ENCODE measurements at places on chromosomes 1 and 21. TPM values are rescaled to one million over a fixed set of nuclear protein-coding genes. Genes with fewer than 3 reads are reported as not detected.

DNA sequence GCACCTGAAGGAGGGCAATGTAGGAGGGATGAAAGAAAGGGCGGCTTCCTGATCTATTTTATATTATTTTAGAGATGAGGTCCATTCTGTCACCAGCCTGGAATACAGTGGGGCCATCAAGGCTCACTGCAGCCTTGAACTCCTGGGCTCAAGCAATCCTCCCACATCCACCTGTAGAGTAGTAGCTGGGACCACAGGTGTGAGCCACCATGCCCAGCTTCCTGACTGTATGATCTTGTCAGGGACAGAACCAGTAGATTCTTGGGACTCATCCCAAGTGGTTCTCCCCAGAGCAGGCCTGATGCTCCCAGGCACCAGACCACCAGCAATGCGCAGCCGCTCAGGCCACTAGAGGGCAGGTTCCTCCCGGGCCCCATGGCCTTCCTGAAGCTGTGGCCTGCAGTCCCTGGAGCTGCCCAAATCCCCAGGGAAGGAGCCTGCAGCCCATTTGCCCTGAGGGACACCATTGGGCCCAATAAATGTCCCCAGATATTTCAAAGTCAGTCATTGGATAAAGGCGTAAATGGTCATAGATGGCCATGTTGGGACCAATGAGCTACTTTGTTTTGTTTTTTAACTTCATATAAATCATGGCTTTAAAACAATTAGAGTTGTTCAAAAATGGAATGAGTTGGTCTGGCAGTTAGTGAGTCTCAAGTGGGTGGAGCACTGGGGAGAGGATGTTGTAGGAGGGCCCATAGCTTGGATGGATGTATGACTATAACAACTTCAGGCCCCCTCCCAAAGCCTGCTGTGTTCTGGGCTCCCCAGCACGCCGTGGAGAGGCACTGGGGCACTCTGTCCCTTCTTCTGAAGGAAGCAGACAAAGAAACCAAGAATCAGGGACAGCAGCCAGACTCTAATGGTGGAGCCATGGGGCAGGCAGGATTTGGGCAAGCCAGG, 44.7 kb upstream of the GOLT1A start:
- peak; percentile 75 for DNase-seq

DNA sequence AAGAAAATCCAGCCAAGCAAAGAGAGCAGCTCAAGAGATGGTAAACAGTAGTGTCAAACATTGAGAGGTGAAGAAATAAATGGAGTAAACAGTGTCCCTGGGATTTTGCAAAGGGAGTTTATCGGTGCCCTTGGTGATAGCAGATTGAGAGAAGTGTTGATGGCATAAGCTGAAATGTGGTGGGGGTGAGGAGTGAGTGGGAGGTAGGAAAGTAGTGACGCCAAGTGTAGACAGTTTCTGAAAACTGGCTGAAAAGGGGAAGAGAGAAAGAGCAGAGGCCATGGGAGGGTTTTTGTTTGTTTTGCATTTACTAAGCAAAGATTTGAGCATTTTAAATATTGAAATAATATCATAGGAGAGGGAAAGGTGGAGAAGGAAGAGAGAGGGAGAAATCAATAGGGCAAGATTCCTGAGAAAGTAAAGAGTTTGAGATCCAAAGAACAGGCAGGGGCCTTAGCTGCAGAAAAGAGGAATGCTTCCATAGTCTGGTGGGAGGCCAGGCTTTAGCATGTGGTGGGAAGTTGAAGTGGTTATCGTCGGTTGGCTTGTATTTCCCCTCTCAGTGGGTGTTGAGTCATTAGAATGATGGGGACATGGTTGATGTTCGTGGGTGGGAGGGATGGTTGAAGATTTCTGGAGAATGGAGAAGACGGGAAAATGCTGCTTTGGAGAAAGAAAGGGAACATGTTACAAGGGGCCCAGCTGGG, 26.8 kb upstream of the RASAL2 start:
- no peak for DNase-seq

- DNase-seq = no peak
These were observed 377.1 kb downstream of the NPHP4 start for GRCh38 chr1:5615076-5615475.

GRCh38 chr1:60185684-60186083, 112.1 kb upstream of the C1orf87 start:
- no peak for DNase-seq

- no peak for DNase-seq
These were observed 393 bp downstream of the ELAPOR1 start for GRCh38 chr1:109114342-109114674.

The OLFML3 gene
- 17.5 TPM for total RNA-seq

DNA sequence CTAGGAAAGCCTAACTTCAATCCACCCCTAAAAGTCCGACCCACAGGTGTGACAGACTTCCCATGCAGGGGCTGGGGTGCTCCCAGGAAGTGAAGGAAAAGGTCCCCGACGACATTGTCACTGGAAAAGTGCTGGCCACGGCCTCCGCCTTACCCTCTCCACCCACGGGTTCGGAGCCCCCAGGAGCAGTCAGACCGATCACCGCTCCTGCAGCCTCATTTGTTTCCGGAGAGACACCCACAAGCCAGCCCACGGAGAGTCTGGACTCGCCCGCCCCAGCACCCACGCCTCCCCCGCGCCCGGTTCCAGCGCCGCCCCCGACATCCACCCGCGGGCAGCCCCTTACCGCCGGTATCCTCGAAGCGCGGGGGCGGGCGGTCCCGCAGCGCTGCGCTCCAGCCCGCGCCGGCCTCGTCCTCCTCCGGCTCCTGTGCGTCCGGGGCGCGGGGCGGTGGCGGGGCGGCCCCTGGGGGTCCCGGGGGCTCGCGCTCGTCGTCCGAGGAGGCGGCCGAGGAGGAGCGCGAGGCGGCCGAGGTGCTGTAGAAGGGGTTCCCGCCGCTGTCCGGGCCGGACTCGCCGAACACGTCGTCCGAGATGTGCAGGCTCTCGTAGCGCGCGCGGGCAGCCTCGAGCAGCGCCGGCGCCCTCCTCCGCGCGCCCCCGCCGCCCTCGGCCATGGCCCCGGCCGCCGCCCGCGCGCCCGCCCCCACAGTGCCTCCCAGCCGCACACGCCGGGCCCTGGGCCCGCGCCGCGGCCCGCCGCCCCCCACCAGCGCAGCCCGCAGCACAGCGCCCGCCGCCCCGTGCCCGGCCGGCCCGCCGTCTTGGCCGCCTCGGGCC, 660 bp downstream of the PGBD5 start:
- DNase-seq = peak; percentile 59

GRCh38 chr1:23585321-23586022, 26.2 kb upstream of the ID3 start:
- DNase-seq = no peak

DNA sequence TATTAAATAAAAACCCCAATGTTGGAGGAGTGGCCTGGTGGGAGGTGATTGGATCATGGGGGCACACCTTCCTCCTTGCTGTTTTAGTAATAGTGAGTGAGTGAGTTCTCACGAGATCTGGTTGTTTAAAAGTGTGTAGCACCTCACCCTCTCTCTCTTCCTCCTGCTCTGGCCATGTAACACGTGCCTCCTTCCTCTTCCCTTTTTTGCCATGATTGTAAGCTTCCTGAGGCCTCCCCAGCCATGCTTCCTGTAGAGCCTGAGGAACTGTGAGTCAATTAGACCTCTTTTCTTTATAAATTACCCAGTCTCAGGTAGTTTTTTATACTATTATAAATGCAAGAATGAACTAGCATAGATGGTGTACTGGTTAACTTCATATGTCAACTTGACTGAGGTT, 68.0 kb downstream of the CCDC30 start:
- DNase-seq = no peak

GRCh38 chr1:2003541-2004131, at the start of gene CFAP74:
CFAP74 (minus strand) TSS chr1:2003786; CDS start chr1:1990956, 12,830 bp downstream.
- DNase-seq = no peak

DNA sequence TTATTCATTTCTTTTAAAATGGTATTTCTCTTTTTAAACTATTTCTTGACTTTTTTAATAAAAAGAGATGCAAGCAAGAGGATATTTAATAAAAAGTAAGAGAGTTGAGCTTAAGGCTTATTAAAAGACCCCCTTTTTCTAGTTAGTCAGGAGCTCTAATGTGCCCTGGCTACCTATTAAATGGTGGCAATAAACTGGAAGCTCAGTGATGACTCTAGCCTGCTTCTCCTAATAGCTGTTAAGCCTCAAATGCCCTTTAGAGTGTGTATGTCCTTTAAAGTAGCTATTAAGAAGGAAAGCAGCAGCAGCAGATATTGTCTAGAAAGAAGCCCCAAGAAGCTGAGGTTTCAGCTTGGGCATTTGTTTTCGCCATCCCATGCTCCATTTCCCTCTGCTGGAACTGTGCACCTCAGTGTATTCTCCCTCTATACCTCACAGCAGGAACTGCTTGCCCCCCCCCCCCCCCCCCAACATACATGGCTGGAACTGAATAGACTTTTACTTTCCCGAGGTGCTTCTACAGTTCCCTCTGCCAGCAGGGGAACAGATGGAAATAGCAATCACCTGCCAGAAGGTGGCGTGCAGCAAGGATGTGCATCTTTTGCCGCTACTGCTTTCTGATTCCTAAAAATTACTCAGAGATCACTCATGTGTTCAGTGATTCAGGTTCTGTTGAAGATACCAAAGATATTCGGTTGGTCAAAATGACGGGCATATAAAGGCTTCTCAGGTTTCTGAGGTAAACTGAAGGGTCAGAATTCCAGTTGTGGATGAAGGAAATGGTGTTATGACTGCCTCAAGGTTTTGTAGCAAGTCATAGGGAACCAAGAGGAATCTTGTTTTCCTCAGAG, 2.5 kb downstream of the RGS4 start:
- peak; percentile 14 for DNase-seq

The OR2L13 gene
- total RNA-seq = 1.6 TPM

DNA sequence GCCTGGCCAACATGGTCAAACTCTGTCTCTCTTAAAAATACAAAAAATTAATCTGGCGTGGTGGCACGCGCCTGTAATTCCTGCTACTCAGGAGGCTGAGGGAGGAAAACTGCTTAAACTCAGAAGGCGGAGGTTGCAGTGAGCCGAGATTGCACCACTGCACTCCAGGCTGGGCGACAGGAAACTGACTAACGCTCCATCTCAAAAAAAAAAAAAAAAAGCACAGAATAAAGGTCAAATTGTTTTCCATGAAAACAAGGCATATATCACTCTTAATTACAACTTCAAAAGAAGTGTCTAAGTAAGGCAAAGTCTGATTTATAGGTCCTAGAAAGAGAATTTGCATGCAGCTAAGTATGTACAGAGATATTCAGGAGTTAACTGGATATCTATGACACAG, 25.6 kb downstream of the EYA3 start:
- DNase-seq = no peak

DNA sequence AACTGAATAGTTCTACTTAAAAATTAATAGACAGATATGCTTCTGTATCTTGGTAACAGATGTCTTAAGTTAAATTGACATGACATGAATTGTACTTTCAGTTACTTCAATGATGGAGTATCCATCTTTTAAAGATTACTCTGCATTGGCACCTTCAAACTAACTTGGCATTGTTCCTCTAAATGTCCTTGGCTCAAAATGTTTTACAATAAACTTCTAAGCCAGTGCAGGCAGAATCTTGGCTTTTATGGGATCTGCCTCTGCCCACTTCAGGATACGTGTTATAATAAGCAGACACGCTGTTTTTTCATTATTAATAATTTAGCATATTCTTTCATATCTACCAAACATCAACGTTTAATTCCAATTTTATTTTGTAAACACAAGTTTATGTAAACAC, 873.4 kb upstream of the ADAMTS5 start:
- DNase-seq = no peak

The APCS gene
- not detected for total RNA-seq

- DNase-seq = no peak
These were observed 71.1 kb upstream of the FGGY start for GRCh38 chr1:59225594-59226316.

The JAM2 gene
- total RNA-seq = 15.5 TPM

The TCP10L gene
- 2.0 TPM for total RNA-seq

- DNase-seq = no peak
These were observed 17.3 kb upstream of the COA6 start for GRCh38 chr1:234355782-234356510.

The PTPN22 gene
- total RNA-seq = 0.82 TPM

GRCh38 chr21:26238646-26239045, 68.1 kb upstream of the APP start:
- DNase-seq = no peak

The LRRC71 gene
- total RNA-seq = not detected

DNA sequence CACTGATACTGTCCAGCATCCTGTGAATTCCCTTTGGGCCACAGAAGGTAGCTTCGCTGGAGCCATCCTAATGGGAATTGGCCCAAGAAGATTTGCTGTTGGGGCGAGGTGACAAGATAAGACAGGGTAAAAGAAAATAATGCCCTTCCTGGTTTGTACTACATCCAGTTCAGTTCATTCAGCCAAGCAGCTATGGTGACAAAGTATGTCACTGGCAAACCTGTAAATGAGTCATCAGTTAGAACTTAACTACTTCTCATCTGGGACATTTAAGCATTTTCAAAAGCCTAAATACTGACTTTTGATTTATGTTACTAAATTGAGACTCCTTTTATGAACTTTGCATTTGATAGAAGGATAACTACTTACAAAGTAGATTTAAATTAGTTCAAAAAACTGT, 54.2 kb downstream of the WDR64 start:
- DNase-seq = no peak

- no peak for DNase-seq
These were observed 31.7 kb upstream of the IKBKE start for GRCh38 chr1:206438554-206438953.

The SLC16A4 gene
- total RNA-seq = 4.1 TPM

The S100A3 gene
- not detected for total RNA-seq

GRCh38 chr1:31757989-31758388, 6.2 kb downstream of the ADGRB2 start:
- DNase-seq = no peak
